ENCODE measurements at places on chromosomes 1 and 21.

GRCh38 chr1:204287466-204287891, 72.2 kb downstream of the PLEKHA6 start:
- DNase-seq = no peak

DNA sequence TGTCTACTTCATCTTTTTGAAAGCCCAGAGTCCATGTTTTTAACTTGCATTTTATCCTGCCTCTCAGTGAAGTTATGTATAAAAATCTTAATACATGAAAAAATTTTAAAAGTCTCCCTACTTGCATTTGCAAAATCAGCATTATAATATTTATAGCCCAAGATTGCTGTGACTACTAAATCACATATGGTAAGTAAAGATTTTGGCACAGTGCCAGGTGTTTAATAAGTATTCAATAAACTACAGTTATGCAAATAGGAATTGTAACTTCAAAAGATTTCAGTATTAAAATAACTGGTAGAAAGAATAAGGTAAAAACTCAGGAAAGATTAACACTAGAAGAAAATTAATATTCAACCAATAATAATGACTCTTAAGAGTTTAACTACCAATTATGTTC, 641.7 kb downstream of the LRRIQ3 start:
- DNase-seq = no peak

DNA sequence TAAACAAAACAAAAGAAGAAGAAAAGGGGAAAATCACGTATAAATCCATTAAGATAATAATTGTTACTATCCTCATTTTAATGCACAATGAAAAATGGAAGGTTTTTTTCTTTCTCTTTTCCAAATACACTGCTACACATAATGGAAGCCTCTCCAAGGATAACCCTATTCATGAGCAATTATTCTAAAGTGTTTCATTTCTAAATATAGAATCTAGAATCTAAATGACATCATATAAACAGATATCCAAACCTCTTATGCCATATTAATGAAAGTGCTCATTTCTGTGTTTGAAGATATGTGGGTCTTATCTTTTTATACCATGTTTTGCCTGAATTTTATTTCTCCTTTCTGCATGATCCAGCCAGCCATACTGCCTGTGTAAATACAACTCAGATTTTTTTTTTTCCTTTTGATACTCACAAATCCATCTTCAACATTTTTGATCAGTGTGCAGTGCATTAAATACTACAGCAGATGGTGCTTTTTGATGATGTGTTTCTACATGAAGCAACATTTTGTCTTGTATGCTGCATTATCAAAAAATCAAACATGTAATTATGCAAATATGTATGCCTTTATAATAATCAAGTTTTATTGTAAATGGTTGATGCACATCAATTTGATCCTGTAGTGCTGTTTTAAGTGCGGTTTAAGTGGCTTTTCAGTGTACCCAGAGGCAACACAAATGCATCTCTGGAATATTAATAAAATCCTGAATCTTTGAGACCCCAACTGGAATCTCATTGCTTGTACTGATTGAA, 625.6 kb upstream of the PTBP2 start:
- DNase-seq = no peak

DNA sequence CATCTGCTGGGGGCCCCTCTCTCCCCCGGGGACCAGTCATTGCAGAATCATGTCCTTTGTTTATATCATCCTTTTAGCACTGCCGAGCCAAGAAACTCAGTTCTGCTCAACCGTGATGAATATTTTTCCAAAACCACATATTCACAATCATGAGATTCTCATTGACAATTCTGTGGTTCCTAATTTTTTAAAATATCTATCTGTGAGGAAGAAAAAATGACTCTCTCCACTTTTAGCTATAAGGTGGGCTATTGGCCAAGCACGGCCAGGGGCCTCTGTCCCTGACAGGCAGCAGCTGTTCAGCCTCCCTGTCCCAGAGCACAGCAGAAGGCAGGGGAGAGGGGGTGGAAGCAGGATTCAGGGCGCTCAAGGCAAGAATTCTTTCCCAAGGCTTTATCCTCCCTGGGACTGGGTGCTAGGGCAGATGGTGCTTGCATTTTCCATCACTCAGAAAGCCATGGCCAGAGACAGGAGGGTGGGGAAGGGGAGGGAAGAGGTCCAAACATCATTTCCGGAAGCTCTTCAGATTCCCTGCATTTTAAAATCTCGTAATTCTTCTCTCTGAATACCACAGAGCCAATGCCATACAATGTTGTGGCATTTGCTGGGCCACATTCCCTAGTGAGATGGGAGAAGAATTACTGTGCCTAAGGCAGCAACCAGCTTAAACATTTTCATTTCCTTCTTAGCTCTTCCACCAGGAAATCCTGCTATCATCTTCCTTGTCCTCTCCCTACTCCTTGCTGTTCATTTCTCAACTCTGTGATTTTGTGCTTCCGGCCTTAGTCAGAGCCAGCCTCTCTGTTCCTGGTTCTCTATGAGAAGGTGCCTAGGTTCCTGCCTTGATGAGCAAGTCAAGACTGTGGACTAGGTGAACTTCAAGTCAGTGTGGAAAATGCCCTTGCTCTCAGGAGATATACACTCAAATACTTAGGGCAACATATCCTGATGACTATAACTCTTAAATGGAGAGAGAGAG, 60.3 kb downstream of the KCNJ6 start:
- DNase-seq = no peak

Data from neural crest cell (in vitro differentiated cells).